Uterus (tissue), 4 donors: ENCODE measurements at places on chromosomes 3 and 15.

DNA sequence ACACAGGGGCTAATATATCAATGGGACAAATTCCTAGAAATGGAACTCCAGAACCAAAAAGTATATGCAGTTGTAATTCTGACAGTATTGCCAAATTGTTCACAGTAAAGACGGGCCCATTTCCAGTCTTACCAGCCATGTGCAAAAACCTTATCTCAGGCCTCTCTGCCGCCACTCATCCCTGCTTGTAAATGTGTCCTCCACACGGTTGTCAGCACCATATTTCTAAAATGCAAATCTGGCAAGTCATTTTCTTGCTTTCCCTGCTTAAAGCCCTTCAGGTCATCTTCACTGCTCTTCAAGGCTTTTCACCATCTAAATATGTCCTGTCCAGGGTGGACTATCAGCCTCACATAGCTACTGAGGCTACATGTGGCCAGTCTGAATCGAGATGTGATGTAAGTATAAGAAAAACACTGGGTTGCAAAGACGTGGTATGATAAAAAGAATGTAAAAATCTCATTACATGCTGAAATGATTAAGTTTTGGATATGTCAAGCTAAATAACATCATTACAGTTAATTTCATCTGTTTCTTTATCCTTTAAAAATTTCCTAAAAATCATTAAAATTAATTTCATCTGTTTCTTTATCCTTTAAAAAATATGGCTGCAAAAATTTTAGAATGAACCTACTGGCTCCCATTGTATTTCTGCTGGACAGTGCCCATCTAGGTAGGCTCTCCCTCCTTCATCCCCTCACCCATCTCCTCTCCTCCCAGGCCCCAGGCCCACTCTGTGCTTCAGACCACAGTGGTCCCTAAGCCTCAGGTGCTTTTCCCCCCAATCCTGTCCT is 980 bp downstream of the PARP9 start:
- no peak for DNase-seq

GRCh38 chr3:184261854-184262763 is 756 bp upstream of the CAMK2N2 start:
- no peak for DNase-seq

GRCh38 chr15:51759557-51760070 is 8.2 kb downstream of the TMOD2 start:
- DNase-seq: peak; percentile 73

- DNase-seq: peak; percentile 30
Measured at GRCh38 chr15:78072080-78072892, 5.2 kb downstream of the TBC1D2B start.

GRCh38 chr3:18077128-18077840 is 334.9 kb upstream of the TBC1D5 start:
- no peak for DNase-seq

DNA sequence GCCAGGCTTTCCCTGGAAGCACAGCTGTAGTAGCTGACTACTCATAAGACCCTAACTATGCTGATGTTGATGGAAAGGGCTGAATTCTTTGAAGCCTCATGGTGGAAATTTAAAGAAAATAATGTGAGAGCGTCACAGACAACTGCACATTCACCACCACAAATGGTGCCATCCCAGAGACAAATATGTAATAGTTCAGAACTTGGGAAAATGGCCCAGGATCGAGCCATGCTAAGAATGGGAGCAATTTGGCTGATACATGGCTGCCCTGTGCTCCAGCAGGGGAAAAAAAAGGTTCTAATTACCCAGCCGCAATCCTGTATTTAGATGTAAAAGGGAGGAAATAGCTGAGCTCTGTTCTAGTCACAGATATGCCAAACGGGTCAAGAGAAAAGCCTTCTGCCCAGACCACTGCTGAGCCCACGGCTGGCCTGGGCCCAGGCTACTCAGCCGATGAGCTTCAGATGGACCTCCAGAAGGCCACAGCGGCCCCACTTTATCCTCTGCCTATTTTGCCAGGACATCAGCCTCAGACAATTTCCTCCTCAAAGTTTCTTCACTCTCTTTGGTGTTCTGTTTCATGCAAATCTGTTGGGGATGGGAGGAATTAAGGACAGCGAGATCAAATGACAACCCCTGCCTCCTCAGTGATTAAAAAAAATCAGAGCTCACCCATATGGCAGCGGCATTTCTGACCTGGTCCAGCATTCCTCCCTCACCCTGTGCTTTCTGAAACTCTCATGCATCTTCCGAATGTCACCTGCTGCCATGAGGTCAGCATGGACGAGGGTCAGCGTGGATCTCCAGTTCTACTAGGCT is 54.5 kb upstream of the MEX3B start:
- DNase-seq: no peak

GRCh38 chr15:100951965-100952364 is 32.8 kb downstream of the LRRK1 start:
- no peak for DNase-seq

DNA sequence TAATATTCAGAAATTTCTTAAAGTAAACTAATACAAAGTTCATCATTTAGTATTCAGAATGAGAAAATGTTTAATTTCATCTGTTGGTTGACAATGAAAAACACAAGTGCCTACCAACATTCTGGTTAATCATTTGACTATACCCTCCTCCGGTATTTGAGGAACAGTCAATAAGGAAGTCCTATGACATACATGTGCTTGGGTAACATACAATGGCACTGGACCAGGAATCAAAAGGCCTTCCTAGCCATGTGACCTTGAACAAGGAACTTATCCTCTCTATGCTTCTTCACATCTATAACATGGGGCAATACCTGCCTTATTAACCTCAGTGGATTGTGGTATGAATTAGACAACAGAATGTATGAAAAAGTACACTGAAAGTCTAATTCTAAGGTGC is 65.8 kb downstream of the ZNF280D start:
- no peak for DNase-seq

DNA sequence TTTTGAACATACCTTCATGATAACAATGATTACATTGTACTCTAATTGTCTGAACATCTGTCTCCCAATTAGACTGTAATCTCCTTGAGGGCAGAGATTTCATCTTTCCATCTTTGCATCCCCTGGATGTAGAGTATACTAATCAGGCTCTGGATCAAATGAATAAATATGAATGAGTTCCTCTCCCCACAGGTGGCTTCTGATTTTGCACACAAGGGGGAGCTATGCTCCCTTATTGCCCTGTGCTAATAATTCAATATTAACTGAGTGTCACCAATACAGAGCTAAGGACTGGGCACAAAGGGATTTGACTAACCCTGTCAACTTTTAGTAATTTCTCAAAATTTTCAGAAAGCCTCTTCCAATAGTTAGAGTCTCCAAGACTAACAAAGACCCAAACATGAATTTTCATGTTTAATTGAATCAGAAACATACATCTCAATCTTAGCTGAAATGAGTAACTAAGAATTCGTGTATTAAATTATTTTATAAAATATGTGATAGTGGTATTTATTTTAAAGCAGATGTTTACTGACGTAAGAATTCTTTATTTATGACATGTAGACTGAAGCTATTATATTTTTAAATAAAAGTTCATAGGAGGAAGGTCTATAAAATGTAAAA is 3.0 kb downstream of the DUOXA1 start:
- no peak for DNase-seq

DNA sequence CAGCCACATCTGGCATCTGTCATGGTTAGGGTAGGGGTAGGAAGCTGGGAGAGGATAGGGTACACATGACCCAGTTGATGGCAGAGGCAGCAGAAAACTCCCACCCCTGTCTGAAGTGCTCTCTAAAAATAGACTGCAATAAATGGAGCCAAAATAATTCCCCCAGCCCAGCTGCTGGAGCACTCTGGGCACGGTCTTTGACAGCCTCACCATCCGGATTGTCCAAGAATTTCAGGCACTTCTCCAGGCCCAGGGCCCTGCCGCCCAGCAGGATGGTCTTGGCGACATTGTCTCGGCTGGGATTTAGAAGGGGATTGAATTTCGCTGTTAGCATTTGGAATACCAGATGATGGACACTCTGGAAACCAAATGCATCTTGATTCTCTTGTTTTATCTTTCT is 103.7 kb downstream of the IQSEC1 start:
- DNase-seq: no peak
